Stimulated activated CD8-positive, alpha-beta memory T cell treated with anti-CD3 and anti-CD28 coated beads, Interleukin-4, amount 100 ng/mL, for 24 hours (primary cell): ENCODE measurements at places on chromosomes 1 and 21.

GRCh38 chr1:219244864-219245263, 71.2 kb downstream of the LYPLAL1 start:
- no peak for DNase-seq

DNA sequence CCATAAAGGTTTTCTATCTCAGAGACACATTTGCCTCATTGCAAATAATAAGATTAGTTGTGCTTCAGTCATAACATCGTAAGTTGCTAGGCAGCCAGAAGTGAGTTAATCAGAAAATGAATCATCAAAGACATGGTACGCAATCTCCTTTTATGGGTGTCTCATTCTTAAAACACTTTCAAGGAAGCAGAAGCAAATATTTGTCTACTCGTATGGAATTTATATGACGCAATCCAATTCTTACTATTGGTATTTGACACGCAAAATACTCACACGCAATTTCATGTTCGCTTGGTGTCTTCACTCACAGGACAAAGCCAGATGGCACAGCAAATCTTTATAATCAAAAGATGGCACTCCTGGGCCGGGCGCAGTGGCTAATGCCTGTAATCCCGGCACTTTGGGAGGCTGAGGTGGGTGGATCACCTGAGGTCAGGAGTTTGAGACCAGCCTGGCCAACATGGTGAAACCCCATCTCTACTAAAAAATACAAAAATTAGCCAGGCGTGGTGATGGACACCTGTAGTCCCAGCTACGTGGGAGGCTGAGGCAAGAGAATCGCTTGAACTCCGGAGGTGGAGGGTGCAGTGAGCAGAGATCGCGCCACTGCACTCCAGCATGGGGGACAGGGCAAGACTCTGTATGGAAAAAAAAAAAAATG, 56.4 kb downstream of the HLCS start:
- DNase-seq: no peak

- no peak for DNase-seq
These were observed 10.2 kb upstream of the ASPM start for GRCh38 chr1:197156692-197157091.

DNA sequence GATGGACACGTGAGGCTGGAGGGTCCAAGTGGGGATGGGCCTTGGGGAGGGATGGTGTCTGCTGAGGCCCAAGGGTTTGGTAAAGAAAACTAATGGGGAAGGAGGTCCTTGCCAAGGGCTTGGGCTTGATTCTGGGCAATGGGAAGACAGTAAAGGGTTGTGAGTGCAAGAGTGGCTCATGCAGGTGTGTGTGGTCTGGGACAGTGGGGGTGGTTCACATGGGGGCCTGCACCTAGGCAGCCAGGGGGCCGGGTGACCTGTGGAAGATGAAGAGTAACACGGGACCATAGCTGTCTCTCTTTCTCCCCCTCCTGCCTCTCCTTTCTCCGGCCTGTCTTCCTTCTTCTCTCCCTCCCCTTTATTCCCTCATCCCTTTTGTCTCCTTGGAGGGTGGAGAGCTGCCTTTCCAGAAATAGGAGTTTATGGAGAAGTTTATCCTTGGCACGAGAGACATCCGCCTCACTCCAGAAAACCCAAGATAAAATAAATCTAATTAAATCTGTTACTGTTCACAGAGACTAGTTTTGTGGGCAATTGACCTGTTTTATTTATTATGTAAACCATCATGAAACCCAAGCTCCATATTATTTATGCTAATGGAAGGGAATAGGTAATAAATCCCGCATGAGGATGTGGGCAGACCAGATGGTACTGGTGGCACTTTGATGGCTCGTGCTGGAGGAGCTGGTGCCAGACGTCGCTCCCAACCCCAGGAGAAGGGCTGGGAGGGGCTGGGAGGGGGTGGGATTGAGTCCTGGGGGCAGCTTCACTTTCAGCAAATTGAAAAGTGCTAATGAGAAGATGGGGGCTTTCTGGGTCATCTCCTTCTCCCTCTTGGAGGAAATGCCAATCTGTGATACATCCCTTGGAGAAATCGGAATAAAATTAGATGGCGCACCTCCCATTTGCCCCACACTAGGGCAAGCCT, 272.9 kb upstream of the CSF3R start:
- no peak for DNase-seq

- peak; percentile 47 for DNase-seq
These were observed 86.3 kb downstream of the VWA5B1 start for GRCh38 chr1:20376880-20377494.

DNA sequence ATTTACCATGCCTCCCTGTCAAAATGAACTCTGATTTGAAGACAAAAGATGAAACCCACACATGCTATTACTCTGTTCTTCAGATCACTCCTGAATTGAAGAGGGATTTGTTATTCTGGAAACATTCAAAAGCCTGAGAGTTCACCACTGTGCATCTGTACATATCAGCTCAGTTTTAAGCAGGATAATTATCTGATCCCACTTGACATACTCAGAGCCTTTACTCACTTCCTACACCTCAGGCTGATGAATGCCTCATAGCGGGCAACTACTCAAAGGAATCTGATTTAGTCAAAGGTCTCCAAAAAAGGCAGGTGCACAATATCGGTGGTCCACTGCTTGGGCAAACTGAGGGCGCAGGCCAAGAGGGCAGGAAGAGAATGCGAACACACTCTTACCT, 47.5 kb upstream of the LPAR3 start:
- DNase-seq: no peak

DNA sequence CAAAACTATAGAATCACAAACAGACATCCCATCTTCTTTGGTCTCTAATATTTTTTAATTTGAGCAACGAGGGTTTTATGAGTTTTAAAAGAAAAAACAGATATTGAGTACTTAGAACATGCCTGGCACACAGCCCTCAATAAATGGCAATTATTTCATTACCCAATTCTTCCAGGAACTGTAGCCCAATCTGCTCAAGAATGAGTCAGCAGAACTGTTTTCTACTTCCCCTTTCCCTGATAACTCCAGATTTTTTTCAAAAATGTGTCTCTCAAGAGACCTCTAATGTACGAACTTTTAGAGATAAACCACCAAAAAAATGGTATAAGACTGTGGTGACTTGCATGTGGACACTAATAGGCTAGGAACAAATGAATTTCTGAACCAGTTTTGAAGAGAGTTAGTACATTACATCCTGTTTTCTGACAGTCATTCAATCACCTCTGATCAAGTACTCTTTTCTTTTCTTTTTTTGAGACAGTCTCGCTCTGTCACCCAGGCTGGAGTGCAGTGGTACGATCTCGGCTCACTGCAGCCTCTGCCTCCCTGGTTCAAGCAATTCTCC, 11.5 kb downstream of the ABL2 start:
- DNase-seq: no peak
